ENCODE measurements at places on chromosomes 11 and 22. TPM values are rescaled to one million over a fixed set of nuclear protein-coding genes. Genes with fewer than 3 reads are reported as not detected.

PDGFD gene
- total RNA-seq = 7.2 TPM

OR8D4 gene
- total RNA-seq = not detected

CNIH2 gene
- total RNA-seq = 1.1 TPM

POU2AF1 gene
- total RNA-seq = not detected

MFRP gene
- total RNA-seq = not detected

HARBI1 gene
- 3.6 TPM for total RNA-seq

All from epithelial cell of alveolus of lung (primary cell).